ENCODE measurements at places on chromosomes 2 and 18.

DNA sequence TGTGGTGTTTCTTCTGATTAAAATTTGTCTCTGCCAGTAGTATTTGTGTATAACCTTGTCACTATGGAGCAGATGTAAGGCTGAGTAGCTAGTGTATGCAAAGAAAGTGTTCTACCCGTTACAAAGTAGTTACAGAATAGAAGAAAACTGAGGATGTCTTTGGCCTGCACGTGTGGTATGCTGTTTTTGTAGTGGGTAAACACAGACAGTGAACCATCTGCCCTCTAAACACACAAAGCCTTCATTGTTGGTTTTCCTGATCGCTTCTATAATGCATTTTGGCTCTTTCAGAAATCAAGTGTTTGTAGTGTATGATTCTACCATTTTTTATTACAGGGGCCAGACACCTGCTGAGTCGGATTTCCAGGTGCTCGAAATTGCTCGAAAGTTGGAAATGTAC, 61.5 kb downstream of the FARP2 start:
- no peak for DNase-seq

- DNase-seq, result no peak
Observed at GRCh38 chr2:54204476-54204875, 51.6 kb downstream of the TSPYL6 start.

GRCh38 chr18:9380621-9381395, 46.2 kb downstream of the TWSG1 start:
- no peak for DNase-seq

- DNase-seq, result no peak
Observed at GRCh38 chr2:186189816-186190215, 296.2 kb upstream of the ZC3H15 start.

GRCh38 chr2:167196461-167197252, 308.4 kb downstream of the XIRP2 start:
- DNase-seq, result no peak

- DNase-seq, result no peak
Observed at GRCh38 chr2:108061439-108062042, 75.2 kb downstream of the SLC5A7 start.

DNA sequence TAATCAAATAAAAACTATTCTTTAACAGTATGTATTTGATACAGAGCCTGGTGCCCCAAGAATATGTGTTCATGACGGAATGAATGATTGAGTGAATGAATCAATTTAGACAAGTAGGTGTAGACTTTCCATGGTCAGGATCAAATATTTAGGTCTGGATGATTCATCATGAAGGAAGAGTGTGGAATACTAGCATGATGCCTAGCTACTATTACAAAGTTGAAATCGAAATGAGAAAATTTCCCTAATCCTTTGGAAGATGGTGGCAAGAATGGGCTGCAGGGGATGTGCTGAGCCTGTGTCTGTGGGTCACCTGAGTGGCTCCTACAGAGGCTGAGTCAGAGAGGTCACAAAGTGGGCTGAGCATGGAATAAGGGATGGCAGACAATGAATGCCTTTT, 3.1 kb upstream of the MALT1 start:
- DNase-seq, result no peak

DNA sequence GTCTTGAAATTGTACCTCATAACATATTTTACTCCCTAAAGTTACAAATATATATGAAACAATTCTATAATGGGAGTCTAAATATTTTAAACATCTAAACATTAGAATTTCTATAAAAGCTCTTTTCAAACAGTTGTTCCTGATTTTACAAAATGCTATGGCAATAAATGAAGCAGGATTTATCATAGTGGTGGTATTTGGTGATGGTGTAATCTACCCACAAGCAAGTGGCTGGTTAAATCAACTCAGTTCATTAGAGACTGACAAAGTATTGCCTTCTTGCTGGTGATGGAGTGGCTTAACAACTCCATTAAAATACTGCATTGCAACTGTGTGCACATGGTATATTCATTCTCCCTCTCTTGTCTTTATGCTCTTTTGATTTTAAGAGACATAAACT, 138.9 kb downstream of the PMAIP1 start:
- DNase-seq, result no peak

DNA sequence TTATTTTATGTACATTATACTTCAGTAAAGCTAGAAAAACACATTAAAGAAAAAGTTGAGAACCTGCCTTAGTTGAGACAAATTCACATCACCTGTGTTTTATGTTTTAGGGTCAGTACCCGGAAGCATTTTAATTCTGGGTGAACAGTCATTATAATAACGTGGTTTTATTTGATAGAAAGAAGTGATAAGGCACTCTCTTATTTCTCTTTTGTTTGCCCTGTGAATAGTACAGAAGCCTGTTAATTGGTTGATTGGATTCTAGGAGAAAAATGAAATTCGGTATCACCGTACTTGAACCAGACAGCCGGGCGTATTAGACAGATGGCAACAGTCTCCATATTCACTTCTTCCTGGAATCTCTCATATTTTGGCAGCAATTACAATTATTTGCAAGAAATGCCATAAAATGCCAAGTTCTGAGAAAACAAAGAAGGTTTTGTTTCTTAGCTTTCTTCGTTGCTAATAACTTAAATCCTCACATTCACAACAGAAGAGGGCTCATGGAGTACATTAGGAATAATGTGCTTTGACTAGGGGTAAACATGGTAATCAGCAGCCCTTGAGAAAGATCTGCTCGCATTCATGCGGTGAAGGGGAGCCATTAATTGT, 168.7 kb upstream of the RASGRP3 start:
- no peak for DNase-seq

DNA sequence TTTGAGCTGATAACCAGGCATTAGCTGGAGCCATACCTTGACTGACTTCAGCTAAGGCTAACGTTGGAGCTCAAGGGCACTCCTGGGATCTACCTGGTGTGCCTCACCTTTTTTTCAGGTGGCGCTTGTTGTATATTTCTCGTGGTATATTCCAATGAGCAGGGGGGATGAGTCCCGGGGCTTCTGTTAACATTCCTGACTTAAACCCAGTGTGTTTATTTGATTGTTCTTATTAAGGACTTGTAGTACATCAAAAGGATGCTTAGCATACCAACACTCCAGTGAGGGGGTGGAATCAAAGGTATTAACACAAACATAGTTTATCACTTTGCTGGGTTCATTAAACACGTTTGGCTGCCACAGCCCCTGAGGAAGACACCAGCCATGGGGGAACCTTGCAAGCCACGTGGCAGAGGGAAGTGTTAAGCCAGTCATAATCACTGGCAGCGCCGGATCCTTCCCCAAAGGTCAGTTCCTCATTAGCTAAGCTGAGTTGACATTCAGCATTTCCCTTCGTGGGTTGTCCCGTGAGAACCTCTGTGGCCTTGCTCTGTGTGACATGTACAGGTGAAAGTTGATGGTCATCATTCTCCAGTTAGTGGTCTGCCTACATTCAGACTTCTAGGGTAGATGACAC, 119.5 kb upstream of the MCFD2 start:
- DNase-seq, result no peak

DNA sequence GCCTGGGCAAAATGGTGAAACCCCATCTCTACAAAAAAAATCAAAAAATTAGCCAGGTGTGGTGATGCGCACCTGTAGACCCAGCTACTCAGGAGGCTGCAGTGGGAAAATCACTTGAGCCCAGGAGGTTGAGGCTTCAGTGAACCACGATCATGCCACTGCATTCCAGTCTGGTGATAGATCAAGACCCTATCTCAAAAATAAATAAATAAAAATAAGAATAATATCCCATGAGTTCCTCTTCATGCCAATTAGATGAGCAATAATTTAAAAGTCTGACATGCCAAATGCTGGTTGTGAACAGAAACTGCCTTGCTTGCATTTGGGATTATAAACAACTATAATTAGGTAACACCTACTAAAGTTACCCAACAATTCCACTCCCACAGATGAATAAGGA, 22.1 kb upstream of the ANKRD44 start:
- no peak for DNase-seq

GRCh38 chr18:76660571-76661192, 161.7 kb upstream of the ZNF236 start:
- DNase-seq, result no peak

GRCh38 chr2:152479282-152479681, 144.3 kb downstream of the FMNL2 start:
- DNase-seq, result no peak

GRCh38 chr2:47422016-47422415, 19.1 kb downstream of the MSH2 start:
- no peak for DNase-seq

DNA sequence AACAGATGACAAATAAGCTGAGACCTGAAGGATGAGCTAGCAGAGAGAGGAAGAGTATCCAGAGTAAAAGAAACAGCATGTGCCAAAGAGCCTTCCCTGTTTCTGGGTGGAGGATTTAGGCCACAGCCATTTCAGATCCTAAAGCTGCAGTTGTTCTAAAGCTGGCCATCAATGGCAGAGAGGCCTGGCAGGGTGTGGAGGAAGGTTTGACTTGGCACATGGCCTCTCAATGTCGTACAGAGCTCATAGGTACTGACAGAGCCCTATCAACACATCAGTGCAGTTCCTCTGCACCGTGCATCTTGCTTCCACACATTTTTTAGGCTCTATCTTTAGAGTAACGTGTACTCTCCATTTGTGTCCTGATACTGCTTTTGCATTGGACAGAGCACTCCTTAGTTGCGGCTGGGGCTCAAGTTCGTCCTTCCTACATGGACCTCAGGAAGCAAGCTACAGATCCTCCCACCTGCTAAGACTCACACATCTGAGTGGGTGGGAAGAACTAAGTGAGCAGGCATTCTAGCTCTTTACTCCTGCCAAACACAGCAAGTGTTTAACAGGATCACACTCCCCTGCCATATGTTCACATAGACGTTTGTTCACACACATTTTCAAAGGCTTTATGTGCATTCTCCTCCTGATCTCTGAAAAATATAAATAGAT, 3.0 kb upstream of the CHMP3 start:
- DNase-seq, result no peak
